ENCODE measurements at places on chromosomes 4 and X.
A peak's percentile ranks its signal among the peaks of the same experiment; 100 is the strongest.

GRCh38 chrX:110584083-110584482 is 211.5 kb downstream of the CHRDL1 start:
- no peak for DNase-seq

GRCh38 chrX:2159393-2159792 is 341.4 kb downstream of the DHRSX start:
- no peak for DNase-seq

GRCh38 chr4:135281230-135281629 is 1079.6 kb upstream of the PABPC4L start:
- peak; percentile 44 for DNase-seq

DNA sequence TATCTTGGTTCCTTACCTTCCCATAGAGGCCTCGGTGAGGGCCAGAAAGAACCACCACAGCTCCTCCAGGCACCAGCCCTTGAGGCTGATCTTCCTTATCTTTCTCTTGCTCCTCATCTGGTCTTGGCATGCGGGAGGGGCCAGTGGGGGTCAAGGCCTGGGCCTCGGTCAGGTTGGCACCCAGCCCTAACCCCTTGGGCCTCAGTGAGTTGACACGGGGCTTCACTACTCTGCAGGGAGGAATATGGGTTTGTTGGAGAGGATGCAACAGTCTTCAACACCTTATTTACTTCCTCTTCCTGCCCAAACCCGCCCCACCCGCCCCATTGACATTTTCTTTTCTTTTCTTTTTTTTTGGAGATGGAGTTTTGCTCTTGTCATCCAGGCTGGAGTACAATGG is 6.0 kb downstream of the GPKOW start:
- DNase-seq, result no peak

DNA sequence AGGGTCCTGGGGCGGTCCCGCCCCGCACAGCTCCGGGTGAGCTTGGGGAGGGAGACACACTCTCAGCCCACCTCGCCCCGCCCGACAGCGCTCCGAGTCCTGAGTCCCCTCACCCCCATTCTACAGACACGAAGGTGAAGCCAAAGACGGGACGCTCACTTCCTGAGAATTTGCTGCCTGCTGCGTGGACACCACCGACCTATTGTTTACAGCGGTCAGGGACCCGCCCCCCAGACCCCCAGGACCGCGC is 796 bp upstream of the ZNF141 start:
- DNase-seq, result no peak

DNA sequence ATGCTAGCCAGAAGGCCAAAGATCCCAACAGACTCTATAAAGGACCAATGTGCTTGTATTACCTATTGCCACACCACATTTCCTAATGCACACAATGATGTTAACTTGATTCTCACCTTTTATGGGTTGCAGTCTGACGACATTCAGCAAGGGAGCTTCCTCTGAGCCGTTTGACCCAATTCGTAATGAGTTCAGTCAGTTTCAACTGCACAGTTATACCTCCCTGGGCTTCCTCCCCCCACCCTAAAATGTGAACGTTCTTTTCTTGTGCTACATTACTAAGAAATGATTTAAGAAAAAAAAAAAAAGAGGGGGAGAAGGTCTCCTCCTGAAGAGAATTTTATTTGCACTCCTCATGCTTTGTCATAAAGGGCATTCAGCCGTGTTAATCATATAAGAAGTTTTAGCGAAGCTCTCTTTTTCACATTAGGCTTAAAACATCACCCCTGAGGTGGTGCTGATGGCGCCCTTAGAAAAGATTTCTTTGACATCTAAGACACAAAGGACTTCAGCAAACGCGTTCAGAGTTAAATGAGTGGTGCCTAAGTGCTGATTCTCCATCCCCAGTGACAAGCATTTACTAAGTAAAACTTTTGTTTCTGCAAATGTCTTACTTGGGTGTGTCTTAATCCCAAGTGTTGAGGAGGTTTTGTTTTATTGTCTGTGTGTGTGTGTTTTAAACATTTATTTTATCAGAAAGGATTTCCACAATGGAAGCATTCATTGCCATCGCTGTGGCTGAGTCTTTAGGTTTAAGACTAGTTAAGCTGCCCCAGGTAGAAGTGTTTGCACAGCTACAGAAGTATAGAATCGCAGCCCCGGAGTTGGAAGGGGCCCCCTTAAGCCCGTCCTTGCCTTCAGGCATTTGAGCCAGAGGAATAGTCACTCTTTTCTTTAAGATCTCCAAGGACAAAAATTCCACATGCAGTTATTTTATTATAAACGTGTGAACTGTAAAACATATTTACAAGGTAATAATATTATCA is 15.2 kb upstream of the GPC3 start:
- no peak for DNase-seq

GRCh38 chr4:85637778-85638177 is 162.8 kb downstream of the ARHGAP24 start:
- DNase-seq, result peak; percentile 37

DNA sequence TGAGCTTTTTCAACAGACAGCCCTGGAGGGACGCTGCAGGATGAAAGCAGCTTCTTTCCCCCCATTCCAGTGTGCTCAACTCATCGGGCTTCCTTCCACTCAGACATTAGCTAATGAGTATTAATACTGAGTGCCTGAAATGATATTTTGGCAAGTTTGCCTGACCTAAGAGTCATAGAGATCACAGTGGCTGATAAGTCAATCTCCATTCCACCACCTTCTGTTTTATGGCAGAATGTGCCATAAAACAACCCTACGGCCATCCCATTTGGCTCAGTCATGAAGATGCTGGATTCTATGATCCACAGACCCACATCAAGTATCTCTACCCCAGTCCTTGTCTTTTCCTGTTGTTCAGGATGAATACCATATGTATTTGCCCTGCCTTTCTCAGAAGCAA is 48.3 kb upstream of the MAB21L2 start:
- DNase-seq, result no peak

DNA sequence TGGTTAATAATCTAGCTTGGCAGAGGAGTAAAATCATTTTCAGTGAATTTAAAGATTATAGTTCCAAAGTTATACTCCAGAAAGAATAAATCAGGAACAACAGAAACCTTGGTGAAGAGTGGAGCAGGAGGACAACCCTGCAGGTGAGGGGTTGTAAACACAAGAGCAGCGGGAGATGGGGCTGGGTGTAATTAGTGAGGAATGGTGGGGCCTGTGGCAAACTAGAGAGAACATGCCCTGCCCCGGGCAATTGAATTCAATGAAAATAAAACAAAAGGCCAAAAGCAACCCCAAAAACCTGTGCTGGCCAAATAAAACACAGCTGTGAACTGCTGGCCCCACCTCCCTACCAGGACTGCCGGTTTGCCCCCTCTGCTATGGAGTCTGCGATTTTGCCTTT is 325.2 kb downstream of the NR3C2 start:
- no peak for DNase-seq

- peak; percentile 27 for DNase-seq
These were observed 41.5 kb downstream of the CBLL2 start for GRCh38 chrX:22314211-22314610.

- DNase-seq, result no peak
These were observed 33.7 kb downstream of the WDR17 start for GRCh38 chr4:176099314-176099713.

GRCh38 chr4:7338876-7339623 is 95.7 kb downstream of the PSAPL1 start:
- DNase-seq, result no peak

- DNase-seq, result no peak
These were observed 69.6 kb downstream of the ARFIP1 start for GRCh38 chr4:152849350-152849749.

DNA sequence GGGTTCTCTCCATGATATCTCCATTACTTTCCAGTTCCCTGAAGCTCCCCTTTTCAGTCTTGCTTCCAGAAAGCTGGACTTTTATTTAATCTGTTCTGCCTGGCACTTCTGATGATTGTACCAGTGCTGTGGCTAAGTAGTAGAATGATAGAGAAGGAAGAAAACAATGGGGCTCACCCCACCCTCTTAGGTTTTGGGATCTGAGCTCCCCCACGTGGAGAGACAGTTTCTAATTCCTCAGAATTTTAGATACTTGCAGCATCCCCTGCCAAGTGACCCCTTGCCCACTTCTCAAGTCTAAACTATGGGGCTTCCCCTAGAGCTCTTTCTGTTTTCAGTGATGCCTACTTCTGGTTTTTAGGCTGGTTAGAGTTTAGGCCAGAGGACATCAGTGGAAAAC is 73.9 kb downstream of the GC start:
- peak; percentile 3 for DNase-seq

DNA sequence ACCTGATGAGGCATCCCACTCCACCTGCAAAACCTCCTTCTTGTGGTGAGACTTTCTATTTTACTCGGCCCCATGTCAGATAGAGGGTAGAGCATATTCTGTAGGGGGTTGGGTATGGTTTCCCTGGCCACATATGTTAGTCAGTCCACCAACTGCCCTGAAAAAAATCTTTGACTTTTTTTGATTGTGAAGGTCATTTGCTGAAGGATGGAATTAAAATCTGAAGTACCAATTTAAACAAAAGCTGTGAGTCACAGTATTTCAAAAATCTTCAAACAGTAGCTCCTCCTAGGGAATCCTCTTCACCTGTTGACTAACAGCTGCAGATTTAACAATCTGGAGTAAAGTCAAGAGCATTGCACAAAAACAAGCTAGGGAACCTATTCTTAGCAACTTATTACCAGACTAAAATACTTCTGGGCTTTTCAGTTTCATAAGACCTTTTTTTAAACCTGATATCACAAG is 8.0 kb upstream of the CCDC110 start:
- DNase-seq, result no peak

DNA sequence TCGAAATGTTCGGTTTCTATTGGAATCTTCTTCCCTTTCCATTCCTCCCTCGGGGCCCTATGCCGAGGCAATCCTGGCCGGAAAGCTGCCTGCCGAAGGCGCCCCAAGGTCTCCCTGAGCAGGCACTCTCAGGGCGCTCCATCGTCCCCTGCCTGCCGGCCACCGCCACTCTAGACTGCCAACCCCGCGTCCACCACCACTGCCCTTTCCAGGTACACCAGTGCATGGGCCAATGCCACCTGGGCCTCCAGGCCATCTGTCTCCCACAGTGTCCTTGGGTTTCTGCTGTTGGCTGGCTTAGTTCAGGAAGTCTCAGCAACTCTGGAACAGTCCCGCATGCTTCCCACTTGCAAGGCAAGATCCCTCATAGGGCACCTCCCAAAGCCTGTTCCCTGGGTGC is 14.6 kb downstream of the CTAG1A start:
- no peak for DNase-seq

DNA sequence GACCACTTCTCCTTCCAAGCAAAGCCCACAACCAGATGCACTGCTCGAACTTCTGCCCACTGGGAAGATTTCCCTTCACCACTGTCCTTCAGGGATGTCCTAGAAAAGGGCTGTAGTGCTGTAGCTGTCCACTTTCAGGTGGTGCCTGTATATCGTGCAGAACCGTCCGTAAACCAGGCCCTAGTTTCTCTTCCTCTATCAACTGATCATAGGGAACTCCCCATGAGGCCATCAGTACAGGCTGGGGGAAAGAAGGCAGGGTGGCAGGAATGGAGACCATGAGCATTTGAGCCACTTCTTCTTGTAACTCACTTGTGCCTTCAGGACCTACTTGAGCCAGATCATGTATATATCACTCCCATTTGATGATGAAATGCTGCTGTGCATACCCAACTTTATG is 57.3 kb upstream of the FAM9B start:
- no peak for DNase-seq

DNA sequence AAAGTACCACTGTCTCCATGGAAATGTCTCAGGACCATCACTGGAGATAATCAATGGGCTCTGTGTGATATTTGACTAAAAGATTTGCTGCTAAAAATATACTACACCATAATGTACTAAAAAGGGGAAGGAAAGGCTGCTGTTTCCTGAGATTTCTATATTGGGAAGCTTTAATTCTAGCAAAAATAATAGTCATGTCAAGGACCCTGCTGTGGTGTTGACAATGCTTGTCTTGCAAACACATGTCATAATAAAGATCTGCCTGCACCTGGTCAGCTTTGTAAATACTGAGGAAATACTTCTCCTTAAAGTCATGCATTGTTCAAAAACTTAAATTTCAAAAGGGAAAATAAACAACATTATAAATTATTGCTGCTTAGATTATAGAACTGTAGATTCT is 417.9 kb downstream of the GPM6A start:
- no peak for DNase-seq

DNA sequence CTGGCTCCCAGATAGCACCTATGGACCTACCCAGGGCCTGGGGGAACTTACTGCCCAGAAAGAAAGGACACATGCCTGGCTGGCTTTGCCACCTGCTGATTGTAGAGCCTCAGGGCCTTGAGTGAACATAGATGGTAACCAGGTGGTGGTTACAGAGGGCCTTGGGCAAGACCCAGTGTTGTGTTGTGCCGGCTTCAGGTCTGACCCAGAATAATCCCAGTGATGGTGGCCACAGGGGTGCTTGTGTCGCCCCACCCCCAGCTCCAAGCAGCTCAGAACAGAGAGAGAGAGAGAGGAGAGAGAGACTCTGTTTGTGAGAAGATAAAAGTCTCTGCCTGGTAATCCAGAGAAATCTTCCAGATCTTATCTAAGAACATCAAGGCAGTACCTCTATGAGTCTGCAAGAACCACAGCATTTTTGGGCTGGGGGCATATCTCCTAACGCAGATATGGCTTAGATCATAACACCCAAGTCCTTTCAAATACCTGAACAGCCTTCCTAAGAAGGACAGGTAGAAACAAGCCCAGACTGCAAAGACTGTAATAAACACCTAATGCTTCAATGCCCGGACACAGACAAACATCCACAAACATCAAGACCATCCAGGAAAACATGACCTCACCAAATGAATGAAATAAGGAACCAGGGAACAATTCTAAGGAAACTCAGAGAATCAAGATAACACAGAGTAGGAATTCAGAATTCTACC is 16.3 kb upstream of the RP2 start:
- no peak for DNase-seq

GRCh38 chrX:112826023-112826422 is 14.6 kb downstream of the AMOT start:
- peak; percentile 61 for DNase-seq

GRCh38 chr4:141036786-141037185 is 96.5 kb downstream of the RNF150 start:
- peak; percentile 38 for DNase-seq

DNA sequence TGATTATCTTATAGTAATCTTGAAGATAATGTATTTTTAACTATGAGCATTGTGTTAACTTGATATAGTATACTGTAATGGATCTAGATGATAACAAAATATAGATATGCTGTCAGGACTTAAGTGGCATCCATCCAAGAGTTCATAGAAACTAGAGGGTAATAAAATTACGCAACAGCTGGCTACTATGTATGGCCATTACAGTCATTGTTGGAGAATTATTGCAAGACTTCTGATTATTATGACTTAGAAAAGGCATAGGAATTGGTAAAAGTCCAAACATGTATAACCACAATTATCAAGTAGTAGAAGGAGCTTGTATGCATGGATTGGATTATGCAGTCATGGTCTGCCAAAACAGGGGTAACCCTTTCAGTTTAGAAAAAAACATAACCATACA is 9.5 kb downstream of the OGT start:
- peak; percentile 80 for DNase-seq

- DNase-seq, result no peak
These were observed 20.7 kb downstream of the TMA16 start for GRCh38 chr4:163515198-163515597.

Measured in fibroblast of skin of right biceps (primary cell).